Esophagus squamous epithelium (tissue), 5 donors: ENCODE measurements at places on chromosomes 2 and 18. TPM values are rescaled to one million over a fixed set of nuclear protein-coding genes. Genes with fewer than 3 reads are reported as not detected.

The PSMA8 gene
- total RNA-seq, result not detected

The ACTG2 gene
- 107 TPM for total RNA-seq

DNA sequence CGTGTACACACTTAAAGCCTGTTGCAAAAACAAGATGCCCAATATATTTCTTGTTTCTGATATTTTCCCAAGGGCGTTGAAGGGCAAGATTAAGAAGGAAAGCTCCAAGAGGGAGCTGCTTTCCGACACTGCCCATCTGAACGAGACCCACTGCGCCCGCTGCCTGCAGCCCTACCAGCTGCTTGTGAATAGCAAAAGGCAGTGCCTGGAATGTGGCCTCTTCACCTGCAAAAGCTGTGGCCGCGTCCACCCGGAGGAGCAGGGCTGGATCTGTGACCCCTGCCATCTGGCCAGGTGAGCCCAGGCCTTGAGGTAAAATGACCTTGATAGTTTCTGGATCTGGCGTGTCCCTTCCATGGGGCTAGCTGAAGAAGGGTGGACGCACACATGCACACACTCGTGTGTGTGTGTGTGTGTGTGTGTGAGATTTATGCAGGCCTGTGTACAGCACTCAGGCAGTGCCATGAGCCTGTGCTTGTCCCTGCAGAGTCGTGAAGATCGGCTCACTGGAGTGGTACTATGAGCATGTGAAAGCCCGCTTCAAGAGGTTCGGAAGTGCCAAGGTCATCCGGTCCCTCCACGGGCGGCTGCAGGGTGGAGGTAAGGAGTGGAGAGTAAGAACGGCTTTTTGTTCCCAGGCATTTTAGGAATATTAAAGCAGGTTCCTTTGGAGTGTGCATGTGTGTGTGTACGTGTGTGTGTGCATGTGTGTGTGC lies 23.6 kb downstream of the MLPH start:
- peak overlapping the region; percentile 32 for H3K27ac ChIP-seq
- H3K4me1 ChIP-seq, result peaks cover 7% of the 10 kb centered on the region
- no peak for DNase-seq
- no peak overlapping the region for H3K4me3 ChIP-seq
- no peaks in the 10 kb centered on the region for H3K36me3 ChIP-seq
- no peaks in the 10 kb centered on the region for H3K27me3 ChIP-seq

DNA sequence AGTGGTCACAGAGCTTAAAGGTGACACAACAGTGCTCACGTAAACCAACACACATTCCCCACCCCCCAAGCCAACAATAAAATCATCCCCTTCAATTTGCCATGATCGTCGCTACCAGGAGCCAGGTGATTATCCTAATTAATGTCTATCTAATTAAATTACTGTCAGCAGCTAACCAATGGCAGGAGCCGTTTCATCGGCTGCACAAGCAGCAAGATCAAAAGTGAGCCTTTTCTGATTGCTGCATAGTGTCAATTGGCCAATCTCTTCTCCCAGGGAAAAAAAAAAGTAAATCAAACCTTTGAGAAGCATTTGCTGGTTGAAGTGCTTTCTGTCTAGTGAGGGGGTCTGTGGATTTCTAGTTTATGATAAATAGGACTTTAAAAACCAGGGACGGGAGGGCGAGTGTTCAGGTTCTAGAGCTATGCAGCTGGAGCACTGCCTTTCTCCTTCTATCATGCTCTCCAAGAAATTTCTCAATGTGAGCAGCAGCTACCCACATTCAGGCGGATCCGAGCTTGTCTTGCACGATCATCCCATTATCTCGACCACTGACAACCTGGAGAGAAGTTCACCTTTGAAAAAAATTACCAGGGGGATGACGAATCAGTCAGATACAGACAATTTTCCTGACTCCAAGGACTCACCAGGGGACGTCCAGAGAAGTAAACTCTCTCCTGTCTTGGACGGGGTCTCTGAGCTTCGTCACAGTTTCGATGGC lies at the start of gene TBR1:
TBR1 (plus strand) TSS at position 311 of the 721 bp plus-strand sequence; CDS start at position 425, 114 bp downstream.
- DNase-seq, result no peak
- H3K36me3 ChIP-seq, result peaks cover 6% of the 10 kb centered on the region
- H3K27ac ChIP-seq, result no peak within 1 kb of the TSS
- H3K27me3 ChIP-seq, result peaks cover 17% of the 10 kb centered on the region

GRCh38 chr2:17538844-17539554 lies 1.5 kb upstream of the VSNL1 start:
- peak overlapping the region; percentile 61 for H3K4me3 ChIP-seq
- H3K27ac ChIP-seq, result peak overlapping the region; percentile 92
- no peak for DNase-seq
- no peaks in the 10 kb centered on the region for H3K36me3 ChIP-seq

DNA sequence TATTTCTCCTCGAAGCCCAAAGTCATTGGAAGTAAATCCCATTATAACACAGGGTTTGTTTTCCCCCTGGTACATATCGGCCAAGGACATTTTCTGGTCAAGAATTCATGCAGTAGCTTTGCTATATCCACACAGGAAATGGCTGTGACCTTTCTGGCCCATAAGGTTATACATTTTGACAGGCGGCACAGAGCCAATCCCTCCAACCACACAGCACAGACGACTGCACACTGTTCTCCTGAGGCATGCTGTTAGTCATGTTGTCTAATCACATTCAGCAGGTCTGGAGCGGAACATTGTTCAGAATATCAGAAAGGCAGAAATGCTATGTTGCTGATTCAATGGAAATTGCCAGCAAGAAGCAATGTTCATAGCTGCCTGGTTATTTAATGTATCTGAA lies 742.3 kb upstream of the SLC8A1 start:
- no peaks in the 10 kb centered on the region for H3K4me1 ChIP-seq
- no peaks in the 10 kb centered on the region for H3K27me3 ChIP-seq
- DNase-seq, result no peak
- no peak overlapping the region for H3K27ac ChIP-seq

The LYPD1 gene
- 0.57 TPM for total RNA-seq

DNA sequence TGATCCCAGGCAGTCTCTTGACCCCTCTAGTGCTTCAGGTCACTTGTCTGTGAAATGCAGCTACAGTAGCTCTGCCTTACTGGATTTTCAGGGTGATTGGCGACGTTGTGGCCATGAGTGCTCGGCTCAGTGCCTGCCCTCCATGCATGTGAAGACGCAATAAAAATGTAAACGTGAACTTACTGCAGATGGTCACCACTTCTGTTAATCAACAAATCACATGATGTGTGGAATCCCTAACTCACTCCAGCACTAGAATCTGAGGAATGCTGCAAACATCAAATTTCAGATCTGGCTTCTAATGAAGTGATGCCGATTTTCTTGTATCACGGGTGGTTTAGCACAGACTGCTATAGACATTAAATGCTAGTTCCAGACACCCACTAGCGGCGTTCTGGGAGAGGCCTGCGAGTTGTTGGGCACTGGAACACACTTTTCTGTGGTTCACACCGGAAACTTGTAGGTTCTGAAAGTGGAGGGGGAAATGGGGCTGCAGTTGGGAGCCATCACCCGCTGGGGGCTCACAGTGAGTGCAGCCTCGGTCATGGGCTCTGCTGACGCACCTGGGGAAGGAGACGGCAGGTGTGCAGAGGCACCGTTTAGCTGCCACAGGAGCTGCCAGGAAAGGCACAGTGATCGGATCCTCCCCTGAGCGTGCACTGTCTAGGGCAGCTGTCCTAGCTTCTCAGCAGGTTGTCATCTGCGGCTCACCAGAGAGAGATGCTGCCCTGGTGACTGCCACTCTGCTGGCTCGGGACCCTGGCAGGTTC lies 6.5 kb downstream of the CNDP1 start:
- no peaks in the 10 kb centered on the region for H3K36me3 ChIP-seq
- H3K4me1 ChIP-seq, result no peaks in the 10 kb centered on the region
- H3K27ac ChIP-seq, result no peak overlapping the region
- no peak for DNase-seq

The CHCHD5 gene
- total RNA-seq, result 17.9 TPM

- H3K4me3 ChIP-seq, result no peak overlapping the region
- H3K4me1 ChIP-seq, result peaks cover 67% of the 10 kb centered on the region
- DNase-seq, result no peak
- H3K27me3 ChIP-seq, result no peaks in the 10 kb centered on the region
- H3K36me3 ChIP-seq, result no peaks in the 10 kb centered on the region
Measured at GRCh38 chr2:85503168-85503850, 35.7 kb upstream of the MAT2A start.

DNA sequence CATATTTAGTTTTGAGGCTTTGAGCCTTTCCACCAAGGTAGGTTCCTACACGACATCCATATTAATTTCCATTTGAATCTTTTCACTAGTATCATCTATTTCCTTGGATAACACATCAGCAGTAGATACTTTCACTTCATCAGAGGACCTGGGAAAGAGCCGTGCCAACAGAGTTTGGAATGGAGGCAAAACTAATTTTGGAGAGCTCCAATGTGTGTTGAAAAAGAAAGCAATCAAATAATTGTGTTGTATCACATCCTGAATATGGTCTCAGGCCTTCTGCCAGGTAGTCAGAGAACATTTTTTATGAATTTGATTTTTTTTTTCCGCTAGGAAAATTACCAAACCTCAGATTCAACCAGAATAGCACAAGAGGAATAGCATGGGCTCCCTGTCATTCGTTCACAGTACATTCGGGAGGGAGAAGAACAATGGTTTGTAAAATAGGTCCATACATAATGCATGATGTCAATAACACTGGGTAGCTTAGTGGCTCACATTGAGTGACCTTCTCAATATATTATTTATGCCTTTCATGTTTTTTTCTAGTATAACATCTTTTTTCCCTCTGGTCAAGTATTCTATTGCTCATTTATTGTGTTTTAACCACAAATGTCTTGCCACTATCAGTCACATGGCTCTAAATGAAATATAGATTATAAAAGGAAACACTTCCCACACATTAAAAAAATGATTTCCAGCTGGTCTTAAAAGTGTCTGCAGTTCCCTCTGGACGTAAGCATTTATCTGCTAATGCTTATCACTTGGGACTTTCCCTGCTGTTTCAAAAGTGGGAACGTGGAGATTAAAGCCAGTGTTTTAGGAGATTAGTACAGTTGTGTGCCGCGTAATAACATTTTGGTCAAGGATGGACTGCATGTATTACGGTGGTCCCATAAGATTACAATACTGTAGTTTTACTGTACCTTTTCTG lies 68.6 kb upstream of the RAPH1 start:
- H3K4me3 ChIP-seq, result no peak overlapping the region
- no peak overlapping the region for H3K27ac ChIP-seq
- H3K27me3 ChIP-seq, result no peaks in the 10 kb centered on the region
- DNase-seq, result no peak
- H3K36me3 ChIP-seq, result no peaks in the 10 kb centered on the region

DNA sequence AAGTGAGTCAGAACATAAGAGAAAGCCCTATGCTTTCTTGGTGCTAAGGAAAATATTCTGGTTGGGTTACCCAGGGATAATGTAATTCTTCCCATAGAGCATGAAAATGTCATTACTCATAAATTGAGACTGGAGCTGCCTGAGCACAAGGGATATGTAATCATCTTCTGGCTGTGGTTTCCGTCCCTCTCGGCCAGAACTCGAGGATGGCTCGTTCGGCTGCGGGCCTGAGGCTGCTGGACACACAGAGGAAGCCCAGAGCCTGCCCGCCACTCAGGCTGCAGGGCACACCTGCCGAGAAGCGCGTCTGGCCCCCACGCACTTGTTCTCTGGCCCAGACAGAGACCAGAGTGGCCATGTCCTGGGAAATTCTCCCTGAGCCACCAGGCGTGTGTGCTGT lies 104.9 kb downstream of the ASAP2 start:
- H3K4me3 ChIP-seq, result no peak overlapping the region
- peaks cover 73% of the 10 kb centered on the region for H3K4me1 ChIP-seq
- no peaks in the 10 kb centered on the region for H3K27me3 ChIP-seq
- H3K27ac ChIP-seq, result peak overlapping the region; percentile 63
- DNase-seq, result no peak
- H3K36me3 ChIP-seq, result no peaks in the 10 kb centered on the region

- H3K4me1 ChIP-seq, result no peaks in the 10 kb centered on the region
- H3K27me3 ChIP-seq, result no peaks in the 10 kb centered on the region
- no peak for DNase-seq
Measured at GRCh38 chr2:47501374-47502200, 98.6 kb downstream of the MSH2 start.

DNA sequence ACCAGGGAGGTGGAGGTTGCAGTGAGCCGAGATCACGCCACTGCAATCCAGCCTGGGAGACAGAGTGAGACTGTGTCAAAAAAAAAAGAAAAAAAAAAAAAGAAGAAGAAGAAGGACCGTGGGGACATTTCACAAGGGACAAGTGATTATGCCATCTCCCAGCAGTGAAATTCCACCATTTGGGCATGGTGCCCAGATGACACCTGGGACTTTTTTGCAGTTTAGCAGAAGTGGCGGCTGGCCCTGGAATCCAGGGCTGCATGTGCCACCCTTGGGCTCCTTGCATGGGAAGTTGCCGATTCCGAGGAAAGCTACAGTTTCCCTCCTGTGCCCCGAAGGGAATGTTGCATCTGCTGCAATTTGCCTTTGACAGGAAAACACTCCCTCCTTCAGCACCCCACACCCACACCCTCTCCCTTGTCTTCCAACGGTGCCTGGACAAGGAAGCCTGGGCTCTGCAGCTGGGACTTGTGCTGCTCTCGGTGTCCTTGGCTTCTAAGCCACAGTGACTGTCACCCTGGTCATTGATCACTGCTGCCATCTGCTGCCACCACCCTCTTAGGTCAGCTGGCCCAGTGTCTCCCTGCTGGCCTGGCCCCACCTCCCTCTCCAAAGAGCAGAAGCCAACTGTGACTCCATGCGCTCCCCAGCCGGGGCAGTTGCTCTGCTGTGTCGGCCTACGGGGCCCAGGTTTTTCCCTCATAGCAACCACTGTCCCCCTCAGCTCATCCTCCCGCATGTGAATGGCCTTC lies 56.4 kb upstream of the LRRC30 start:
- no peaks in the 10 kb centered on the region for H3K36me3 ChIP-seq
- DNase-seq, result no peak
- H3K27ac ChIP-seq, result no peak overlapping the region

The GALNT5 gene
- total RNA-seq, result 11.2 TPM

DNA sequence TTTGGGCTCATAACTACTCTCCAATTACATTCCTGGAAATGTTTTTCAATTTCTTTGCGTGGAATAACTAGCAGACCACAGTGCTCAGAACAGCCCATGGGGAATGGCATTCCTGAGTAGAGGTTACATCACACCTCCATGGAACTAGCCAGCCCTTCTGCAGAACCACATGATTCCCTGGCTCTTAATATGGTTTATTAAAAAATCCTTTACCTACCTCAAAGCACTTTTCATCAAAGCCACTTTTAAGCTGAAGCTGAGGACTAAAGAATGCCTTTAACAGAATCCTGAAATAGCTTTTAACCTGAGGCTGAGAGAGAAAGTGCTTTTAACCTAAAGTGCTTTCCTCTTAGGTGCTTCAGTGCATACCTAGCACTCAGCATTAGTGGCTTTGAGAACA lies 376.3 kb downstream of the ARHGAP15 start:
- no peak for DNase-seq
- no peak overlapping the region for H3K4me3 ChIP-seq
- H3K36me3 ChIP-seq, result no peaks in the 10 kb centered on the region
- no peak overlapping the region for H3K27ac ChIP-seq
- no peaks in the 10 kb centered on the region for H3K4me1 ChIP-seq

DNA sequence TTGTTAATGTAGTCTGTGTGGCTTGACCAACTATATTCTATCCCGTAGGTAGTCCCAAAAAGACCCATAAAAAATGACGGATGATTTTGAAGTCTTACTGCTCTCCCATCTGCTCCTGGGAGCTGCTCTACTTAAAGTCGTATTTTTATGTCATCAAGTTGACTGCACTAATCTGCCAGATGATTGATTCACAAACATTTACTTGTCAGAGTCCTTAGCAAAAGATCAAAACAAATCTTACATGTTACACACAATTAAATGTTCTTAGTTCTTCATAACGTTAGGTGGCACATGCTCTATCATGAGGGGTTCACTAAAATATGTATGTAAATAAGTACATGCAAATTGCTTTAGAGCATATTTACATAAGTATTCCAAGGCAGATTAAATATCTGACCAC lies 498.3 kb upstream of the LRRTM4 start:
- no peak overlapping the region for H3K4me3 ChIP-seq
- no peaks in the 10 kb centered on the region for H3K4me1 ChIP-seq
- H3K36me3 ChIP-seq, result no peaks in the 10 kb centered on the region
- no peak for DNase-seq

The ANKRD62 gene
- 0.97 TPM for total RNA-seq

The DAW1 gene
- total RNA-seq, result not detected
